Stimulated activated CD8-positive, alpha-beta memory T cell treated with anti-CD3 and anti-CD28 coated beads, Interleukin-2, amount 100 ng/mL, for 48 hours (primary cell): ENCODE measurements at places on chromosomes 1 and 21.

DNA sequence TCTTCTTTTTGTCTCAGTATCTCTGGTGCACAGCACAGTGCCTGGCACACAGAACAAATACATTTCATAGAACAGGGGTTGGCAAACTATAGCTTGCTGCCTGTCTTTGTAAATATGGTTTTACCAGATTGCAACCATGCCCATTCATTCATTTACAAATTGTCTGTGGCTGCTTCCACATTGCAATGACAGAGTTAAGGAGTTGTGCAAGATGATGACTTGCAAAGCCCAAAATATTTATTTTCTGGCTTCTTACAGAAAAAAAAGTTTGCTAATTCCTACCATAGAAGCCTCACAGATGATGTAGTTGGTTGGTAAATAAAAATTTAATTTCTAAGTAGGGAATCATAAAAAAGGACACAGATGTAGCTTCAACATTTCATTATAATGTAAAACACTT, 11.2 kb upstream of the HMGB4 start:
- DNase-seq: no peak

DNA sequence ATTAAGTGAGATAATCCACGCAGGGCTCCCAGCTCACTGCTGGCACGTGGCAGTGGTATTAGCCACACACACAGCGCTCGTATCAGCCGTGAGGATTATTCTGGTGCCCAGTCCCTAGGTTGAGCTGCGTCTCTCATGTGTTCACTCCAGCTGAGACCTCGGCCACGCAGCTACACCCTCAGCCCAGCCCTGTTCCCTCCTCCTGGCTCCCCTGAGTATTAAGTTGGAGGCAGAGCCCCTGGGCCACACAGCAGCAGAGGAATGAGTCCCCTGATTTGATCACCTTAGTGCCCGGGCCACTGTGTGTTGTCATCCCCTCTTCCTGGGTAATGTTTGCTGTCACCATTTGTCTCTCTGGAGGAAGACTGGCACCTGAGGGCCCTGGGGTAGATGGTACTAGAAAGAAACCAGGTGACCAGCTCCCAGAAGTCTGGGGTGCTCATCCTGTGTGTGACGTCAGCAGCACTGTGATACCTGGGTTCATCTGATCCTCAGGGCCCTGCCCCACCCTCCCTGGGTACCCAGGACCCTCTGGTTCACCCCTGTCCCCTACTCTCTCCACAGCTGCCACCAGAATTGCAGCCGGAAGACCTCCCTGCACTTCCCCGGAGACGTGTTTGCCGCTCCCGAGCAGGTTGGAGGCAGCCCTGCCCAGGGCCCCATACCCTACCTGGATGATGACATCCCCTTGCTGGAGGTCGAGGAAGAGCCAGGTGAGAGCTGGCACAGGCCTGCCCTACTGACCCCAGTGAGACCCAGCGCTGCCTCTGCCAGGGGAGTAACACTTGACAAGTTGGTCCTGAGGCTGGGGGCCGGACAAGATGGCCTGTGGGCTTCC, 40.1 kb downstream of the DISP3 start:
- DNase-seq: no peak

GRCh38 chr1:231679109-231679508, 52.5 kb downstream of the DISC1 start:
- DNase-seq: no peak

DNA sequence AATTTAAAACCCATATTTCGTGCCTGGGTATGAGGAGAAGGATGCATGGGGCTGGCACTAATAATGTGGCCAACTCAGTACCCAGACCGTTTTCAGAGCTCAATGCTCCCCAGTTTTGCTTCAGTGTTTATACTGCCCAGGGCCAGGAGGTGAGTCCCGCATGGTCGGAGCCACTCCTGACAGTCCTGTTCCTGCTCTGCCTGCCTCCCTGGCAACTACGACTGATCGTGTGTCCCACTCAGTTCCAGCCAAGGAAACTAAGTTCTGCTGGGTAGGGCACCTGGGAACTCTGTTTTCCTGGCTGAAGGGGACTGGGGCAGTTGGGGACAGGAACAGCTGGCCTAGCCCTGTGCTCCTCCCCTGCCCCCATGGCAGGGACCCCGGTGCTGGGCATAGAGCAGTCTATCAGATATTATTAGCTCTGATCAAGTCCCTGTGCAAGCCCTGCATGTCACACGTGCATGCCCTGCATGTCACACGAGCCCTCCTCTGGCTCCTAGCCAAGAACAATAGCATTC, 19.2 kb downstream of the S100A7 start:
- no peak for DNase-seq

- no peak for DNase-seq
Observed at GRCh38 chr1:233005156-233005555, 54.7 kb downstream of the NTPCR start.

DNA sequence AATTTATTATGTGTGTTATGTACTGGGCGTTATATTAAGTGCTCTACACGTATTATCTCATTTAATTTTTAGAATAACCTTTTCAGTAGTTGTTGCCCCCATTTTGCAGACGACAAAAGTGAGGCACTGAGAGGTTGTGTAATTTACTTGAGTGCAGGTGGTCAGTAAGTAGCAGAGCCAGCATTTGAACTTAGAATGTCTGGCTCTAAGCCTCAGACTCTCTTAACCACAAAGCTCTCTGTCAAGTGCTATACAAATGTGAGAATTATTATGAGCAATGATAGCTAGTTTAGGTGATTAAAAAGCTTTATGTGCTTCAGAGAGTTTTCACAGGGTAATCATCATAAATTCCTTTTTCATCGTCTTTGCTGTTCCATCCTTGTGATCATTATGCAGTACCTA, 96.3 kb upstream of the UBE2U start:
- DNase-seq: no peak

GRCh38 chr1:185627171-185627570, 107.0 kb upstream of the HMCN1 start:
- DNase-seq: no peak

GRCh38 chr1:160018900-160019299, 12.9 kb downstream of the PIGM start:
- DNase-seq: no peak

DNA sequence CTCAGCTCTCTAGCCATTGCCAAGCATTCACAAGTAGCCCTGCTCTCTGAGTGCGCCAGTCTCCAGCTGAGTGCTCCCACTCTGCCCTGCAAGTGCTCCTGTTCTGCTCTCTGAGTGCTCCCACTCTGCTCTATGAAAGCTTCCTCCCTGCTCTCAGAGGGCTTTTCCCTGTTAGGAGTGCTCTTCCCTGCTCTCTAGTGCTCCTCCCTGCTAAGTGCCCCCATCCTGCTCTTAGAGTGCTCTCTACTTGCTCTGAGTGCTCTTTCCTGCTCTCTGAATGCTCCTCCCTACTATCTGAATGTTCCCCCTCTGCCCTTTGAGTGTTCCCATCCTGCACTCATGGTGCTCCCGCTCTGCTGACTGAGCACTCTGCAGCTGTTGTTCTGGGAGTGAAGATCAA, 555.4 kb downstream of the NPHP4 start:
- DNase-seq: no peak

GRCh38 chr1:156938813-156939212, 18.4 kb downstream of the LRRC71 start:
- DNase-seq: no peak

GRCh38 chr1:183894290-183894565, 89.3 kb downstream of the RGL1 start:
- no peak for DNase-seq

DNA sequence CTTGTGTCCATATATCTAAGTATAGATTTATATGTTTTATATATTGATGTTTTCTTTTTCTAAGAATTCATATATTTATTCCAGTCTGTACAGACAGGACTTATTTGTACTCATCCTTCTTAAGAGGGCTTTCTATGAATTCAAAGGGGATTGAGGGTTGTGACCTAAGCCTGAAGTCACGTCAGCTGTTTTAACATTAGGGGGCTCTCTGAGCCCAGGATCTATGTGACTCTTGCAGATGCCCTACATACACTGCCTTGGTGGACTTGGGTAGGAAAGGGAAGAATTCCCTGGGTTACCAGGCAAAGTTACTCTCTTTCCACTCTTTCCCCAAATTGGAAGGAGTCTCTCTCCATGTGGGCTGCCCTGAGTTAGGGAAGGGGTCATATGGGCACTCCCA, 283.8 kb upstream of the DAB1 start:
- DNase-seq: no peak

DNA sequence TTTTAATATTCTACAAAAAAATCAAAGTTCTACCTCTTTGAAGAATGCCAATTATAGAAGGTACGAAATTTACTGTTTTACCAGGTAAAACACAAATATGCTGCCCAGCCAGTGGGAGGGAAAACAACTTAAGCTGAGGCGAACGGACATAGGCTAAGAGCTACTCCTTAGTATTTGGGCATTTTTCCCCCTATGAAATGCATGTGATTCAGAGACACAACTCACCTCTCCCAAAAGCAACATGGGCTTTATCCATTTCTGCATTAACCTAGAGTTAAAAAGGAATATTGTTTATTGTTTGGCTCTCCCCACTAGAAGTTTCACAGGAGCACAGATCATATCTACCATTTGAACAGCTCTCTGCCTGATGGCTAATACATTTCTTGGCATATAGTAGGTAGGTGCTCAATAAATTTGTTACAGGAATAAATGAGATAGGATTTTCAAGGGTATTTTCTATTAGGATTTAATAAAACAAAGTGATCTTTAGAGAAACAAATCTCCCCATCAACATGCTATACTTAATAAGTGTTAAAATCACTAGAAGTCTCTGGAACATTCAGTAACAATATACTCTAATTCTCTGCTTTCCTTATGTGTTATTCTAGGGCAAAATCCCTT, 2.4 kb upstream of the SORT1 start:
- no peak for DNase-seq

DNA sequence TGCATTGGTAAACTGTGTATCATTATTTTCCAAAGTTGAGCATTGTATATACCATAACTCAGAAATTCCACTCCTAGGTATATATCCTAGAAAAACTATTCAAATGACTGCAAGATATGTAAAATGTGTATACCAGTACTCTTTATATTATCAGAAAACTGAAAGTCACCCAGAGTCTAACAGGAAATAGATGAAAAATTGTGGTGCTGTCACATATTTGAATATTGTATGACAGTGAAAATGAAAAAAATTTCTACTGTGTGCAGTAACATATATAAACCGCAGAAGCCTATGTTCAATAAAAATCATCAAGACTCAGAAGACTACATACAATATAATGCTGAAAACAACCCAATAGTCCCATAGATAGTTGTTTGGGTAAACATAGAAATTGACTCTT, 74.4 kb upstream of the LYPLAL1 start:
- no peak for DNase-seq

GRCh38 chr1:201140235-201140940, 13.4 kb upstream of the ASCL5 start:
- DNase-seq: no peak

GRCh38 chr1:34128186-34128889, 36.7 kb downstream of the CSMD2 start:
- no peak for DNase-seq

DNA sequence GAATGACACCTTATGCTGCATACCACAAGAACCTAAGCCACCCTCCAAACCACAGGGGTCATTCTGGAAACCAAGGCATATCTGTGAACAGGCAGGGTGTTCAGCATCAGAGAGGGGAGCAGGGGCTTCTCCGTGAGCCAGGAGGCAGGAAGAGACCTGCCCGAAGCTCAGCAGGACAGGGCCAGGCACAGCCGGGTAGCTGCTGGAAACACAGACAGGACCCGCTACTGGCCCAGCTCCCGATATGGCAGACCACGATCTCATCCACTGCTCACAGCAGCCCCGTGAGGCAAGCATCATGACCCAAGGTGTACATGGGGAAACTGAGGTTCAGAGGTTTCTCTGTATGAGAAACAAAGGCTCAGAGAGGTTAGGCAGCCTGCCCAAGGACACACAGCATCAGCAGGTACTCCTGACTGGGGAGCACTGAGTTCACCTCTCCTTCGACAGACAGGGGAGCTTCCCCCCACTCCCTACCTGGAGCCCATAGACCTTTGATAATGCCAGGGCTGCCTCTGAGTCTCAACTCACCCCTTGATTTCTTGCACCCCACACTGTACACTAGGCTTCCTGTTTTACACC, 317.7 kb downstream of the MATN1 start:
- no peak for DNase-seq

GRCh38 chr1:243596431-243597062, 253.5 kb downstream of the AKT3 start:
- no peak for DNase-seq

- no peak for DNase-seq
Observed at GRCh38 chr1:61420909-61421835, 303.8 kb downstream of the TM2D1 start.

GRCh38 chr1:9886092-9886742, 23.9 kb downstream of the CTNNBIP1 start:
- DNase-seq: no peak

DNA sequence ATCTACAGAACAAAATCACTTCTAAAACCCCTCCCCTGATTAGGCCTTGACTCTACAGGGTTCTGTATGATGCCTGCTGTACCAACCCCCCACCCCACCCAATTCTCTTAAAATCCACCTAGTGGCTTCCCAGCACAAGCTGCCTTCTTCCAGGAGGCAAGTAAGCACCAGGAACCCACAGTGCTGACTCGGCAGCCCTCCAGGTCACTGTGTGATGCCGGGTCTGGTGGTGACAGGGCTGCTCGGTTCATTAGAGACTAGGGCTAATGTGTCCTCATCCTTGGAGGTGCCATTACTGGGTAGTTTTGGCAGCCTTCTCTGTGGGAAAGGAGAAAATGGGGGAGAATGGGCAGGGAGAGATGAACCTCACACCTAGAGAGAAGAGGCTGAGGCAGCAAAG, 363.5 kb downstream of the PTPRU start:
- DNase-seq: no peak

- DNase-seq: no peak
Observed at GRCh38 chr1:101284021-101284420, 47.2 kb downstream of the S1PR1 start.

GRCh38 chr1:212967801-212968200, 17.5 kb downstream of the VASH2 start:
- DNase-seq: no peak

DNA sequence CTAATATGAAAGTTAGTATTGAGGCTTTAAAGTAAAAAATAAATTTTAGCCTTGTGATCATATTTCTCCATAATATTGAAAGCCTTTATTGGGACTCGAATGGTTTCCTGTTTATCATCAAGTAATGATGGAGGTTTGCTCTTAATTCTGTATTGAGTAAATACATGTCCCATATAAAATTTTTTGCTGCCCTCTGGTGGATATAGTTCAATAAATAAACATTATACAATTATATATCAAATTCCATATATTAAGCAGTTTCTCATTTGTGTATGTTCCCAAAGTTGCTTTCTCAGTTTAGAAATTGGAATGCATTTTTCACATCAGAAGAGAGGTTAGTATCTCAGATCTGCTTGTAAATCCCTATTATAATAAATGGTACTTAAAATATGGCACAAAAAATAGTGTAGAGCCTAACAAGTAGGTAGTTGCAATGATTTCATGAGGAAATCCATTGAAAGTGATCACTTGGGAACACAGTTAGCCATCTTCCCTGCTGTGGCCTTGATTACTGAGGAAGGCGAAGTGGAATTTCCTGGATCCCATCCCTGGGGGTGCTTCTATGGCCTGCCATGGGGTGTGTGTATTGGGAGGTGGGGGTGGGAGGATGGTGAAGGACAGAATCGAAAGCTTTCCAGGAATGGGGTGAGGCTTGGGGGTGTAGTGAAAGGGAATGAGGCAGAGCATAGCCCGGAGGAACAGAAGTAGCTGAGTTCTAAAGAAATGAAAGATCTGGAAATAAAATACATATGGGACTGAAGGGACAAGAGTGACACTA, 84.1 kb upstream of the C21orf91 start:
- DNase-seq: no peak
